ENCODE measurements at places on chromosomes 16 and 17. TPM values are rescaled to one million over a fixed set of nuclear protein-coding genes. Genes with fewer than 3 reads are reported as not detected.

NLRC3 gene
- not detected for total RNA-seq

TVP23A gene
- not detected for total RNA-seq

VPS25 gene
- total RNA-seq, result 108 TPM

GAST gene
- 7.2 TPM for total RNA-seq

TBC1D3C gene
- not detected for total RNA-seq

KRT40 gene
- not detected for total RNA-seq

CMTM3 gene
- 14.6 TPM for total RNA-seq
